ENCODE measurements at places on chromosomes 1 and 21.

- no peak for DNase-seq
Observed at GRCh38 chr1:54857141-54857540, 29.9 kb downstream of the DHCR24 start.

GRCh38 chr1:165235777-165236291 is 120.7 kb downstream of the LMX1A start:
- no peak for DNase-seq

GRCh38 chr1:111082421-111083203 is 57.3 kb downstream of the DRAM2 start:
- DNase-seq, result no peak

- DNase-seq, result no peak
Observed at GRCh38 chr1:118115567-118116295, 69.3 kb downstream of the SPAG17 start.

DNA sequence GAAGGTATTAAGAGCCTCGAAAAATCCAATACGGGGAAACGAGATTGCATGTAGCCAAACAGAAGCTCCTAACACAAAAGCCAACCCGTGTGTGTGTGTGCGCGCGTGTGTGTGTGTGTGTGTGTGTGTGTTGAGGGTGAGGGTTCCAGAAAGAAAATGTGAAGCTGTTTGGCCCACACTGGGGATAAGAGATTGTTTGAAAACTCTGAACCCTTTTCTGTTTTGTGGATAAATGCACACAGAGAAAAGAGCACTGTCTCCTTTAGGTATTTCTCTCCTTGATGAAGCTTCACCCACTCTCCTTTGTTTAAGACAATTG is 1.9 kb downstream of the WLS start:
- no peak for DNase-seq

DNA sequence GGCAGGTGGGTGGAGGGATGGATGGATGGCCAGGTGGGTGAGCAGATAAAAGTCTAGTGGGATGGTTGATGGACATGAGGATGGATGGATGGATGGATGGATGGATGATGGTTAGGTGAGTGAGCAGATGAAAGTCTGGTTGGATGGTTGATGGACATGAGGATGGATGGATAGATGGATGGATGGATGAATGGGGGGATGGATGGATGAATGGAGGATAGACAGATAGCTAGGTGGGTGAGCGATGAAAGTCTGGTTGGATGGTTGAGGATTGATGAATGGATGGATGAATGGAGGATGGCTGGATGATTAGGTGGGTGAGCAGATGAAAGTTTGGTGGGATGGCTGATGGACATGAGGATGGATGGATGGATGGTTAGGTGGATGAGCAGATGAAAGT is 9.0 kb upstream of the ARHGEF19 start:
- DNase-seq, result no peak

All from stimulated activated CD8-positive, alpha-beta memory T cell treated with anti-CD3 and anti-CD28 coated beads, Interleukin-7, amount 100 ng/mL, for 1 hour (primary cell).